Gastroesophageal sphincter (tissue), 4 donors: ENCODE measurements at places on chromosomes 1 and 21.

GRCh38 chr1:62826901-62827300, 43.0 kb downstream of the ATG4C start:
- no peak for ATAC-seq

DNA sequence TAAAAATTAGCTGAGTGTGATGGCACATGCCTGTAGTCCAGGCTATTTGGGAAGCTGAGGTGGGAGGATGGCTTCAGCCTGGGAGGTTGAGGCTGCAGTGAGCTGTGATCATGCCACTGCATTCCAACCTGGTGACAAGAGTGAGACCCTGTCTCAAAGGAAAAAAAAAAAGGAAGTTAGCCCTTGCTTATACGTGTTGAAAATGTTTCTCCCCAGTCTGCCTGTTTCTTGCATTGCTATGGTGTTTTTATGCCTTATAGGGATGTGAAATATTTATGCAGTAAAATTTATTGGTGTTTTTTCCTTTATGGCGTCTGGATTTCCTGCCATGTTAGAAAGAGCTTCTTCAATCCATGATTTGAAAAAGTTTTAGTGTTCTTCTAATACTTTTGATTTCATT, 3.6 kb upstream of the RERE start:
- ATAC-seq: no peak

- ATAC-seq: no peak
Observed at GRCh38 chr21:21915816-21916215, 917.6 kb downstream of the NCAM2 start.

DNA sequence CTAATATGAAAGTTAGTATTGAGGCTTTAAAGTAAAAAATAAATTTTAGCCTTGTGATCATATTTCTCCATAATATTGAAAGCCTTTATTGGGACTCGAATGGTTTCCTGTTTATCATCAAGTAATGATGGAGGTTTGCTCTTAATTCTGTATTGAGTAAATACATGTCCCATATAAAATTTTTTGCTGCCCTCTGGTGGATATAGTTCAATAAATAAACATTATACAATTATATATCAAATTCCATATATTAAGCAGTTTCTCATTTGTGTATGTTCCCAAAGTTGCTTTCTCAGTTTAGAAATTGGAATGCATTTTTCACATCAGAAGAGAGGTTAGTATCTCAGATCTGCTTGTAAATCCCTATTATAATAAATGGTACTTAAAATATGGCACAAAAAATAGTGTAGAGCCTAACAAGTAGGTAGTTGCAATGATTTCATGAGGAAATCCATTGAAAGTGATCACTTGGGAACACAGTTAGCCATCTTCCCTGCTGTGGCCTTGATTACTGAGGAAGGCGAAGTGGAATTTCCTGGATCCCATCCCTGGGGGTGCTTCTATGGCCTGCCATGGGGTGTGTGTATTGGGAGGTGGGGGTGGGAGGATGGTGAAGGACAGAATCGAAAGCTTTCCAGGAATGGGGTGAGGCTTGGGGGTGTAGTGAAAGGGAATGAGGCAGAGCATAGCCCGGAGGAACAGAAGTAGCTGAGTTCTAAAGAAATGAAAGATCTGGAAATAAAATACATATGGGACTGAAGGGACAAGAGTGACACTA, 84.1 kb upstream of the C21orf91 start:
- ATAC-seq: no peak

DNA sequence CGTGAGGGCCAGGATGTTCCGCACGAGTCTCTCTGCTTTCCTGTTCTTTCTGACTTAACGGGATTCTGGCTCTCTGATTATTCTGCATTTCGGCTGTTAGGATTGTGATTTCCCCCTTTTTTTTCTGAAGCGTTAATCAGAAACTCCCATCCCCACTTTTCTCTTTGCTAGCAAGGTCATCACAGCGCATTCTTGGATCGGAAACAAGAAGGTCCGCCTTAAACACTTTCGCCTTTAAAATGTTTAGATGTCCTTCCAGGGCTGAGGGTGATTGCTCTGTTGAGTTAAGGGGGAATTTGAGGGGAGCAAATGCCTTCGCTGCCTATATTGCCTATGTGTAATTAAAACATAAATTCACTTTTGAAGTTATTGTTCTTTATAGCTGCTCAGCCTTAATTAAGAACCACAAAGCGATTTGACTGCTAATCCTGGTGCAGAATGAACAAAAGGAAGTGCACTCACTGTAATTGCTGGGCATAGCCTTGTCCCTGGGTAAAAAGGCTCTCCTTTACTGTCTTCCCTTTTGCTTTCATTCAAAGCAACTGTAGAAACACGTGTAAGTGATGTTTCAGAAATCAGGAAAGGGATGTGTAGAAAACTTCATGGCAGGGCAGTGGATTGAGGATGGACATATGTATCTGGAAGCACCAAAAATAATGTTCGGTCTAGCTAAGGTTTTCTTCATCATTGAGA, 1.2 kb downstream of the LAMC1 start:
- no peak for ATAC-seq

DNA sequence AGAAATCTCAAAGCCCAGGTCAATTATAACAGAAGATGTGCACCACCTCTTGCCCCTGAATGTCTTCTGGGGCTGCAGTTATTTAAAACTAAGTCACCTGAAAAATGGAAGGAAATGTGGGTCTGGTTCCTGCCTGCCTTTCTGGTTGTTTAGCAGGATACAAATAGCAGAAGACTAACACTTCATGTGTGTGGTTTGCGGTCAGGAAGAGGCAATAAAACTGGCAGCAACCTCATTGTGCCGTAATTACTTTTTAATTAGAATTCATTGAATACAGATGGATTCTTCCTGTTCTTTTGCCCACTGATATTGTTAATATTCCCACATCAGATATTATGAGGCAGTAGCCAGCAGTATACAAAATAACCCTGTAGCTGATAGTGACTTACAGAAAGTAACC, 345.7 kb downstream of the ZNF326 start:
- no peak for ATAC-seq

GRCh38 chr1:241396747-241397681, 40.0 kb upstream of the RGS7 start:
- no peak for ATAC-seq

GRCh38 chr21:39098696-39099200, 84.5 kb downstream of the PSMG1 start:
- no peak for ATAC-seq

DNA sequence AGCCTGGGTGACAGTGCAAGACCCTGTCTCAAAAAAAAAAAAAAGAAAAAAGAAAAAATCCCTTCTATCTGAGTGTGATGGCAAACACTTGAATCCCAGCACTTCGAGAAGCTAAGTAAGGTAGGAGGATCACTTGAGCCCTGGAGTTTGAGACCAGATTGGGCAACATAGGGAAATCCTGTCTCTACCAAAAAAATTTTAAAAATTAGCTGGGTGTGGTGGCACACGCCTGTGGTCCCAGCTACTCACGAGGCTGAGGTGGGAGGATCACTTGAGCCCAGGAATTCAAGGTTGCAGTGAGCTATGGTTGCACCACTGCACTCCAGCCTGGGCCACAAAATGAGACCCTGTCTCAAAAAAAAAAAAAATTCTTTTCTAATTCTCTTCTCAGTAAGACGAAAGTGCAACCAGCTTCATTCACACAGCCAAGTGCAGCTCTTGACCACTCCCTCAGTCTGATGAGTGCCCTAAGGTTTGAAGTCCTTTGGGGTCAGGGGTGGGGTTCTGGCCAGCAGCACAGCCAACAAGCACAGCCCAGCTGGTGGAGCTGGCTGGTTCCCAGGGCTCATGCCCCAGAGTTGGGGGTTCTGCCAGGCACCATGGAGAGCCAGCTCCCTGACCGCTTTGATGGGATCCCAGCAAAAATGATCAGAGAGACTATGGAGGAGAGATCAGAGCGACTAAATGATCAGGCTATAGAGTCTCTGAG, 8.0 kb downstream of the SLC2A5 start:
- no peak for ATAC-seq

DNA sequence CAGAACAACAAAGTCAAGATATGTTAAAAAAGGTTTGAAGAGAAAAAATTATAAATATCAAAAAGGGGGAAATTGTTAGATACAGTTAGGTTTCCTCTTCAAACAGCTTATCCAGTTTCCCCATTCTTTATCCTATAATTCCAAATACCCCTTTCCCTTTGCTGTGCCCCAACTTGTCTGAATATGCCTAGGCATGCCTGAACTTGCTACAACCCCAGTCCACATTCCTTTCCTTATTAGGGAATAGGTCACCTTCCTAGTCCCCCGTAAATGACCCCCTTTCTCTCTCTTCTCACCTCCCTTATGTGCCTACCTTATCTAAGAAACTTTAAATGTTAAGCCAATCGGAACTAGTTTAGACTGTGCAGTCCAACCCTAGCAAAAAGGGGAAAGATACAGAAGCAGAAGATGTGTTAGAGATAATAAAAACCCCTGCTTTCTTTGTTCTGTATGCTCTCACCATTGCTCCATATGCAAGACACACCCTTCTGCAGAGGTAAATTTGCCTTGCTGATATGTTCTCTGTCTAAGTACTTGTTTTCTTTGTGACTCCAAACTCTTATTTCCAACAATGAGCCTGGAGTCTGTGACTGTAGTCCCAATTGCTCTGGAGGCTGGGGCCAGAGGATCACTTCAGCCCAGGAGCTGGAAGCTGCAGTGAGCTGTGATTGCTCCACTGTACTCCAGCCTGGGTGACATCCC, 810.1 kb downstream of the PLA2G4A start:
- ATAC-seq: no peak

GRCh38 chr1:153623101-153623500, 4.2 kb downstream of the S100A13 start:
- ATAC-seq: no peak

- no peak for ATAC-seq
Observed at GRCh38 chr1:114756949-114757454, 782 bp downstream of the CSDE1 start.

DNA sequence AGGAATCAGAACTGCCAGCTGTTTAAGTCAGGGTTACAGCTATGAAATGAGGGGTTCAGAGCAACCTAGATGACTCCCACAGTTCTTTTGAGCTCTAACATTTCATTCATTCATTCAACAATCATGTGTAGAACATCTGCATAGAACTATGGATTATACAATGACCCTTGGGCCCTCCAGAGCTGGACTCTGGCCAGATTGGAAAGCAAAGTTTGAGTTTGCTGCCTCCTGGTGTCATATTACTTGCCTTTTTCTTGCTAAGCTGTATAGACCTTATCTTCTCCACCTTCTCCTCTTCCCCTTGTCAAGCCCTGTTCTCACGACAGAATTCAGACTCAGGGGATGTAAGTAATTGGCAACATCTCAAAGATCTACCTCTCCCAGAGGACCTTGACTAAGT, 4.0 kb downstream of the CASQ2 start:
- no peak for ATAC-seq

DNA sequence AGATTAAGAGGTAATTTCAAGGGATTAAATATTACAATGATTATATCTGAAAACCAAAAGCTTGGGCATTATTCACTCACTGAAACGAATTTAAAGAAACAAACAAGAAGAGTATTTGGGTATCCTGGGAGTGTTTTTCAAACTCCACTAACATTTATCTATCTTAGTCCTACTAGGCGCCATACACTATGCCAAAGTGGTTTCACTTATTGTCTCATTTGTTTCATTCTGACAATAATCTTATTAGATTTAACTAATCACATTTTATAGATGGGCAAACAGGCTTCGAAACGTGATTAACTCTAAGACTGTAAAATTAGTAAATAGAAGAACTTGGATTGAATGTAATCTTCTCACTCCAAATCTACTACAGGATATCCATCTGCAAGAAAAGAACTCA, 25.4 kb downstream of the ASH1L start:
- ATAC-seq: no peak

- no peak for ATAC-seq
Observed at GRCh38 chr1:80375662-80376061, 1369.1 kb upstream of the ADGRL4 start.

DNA sequence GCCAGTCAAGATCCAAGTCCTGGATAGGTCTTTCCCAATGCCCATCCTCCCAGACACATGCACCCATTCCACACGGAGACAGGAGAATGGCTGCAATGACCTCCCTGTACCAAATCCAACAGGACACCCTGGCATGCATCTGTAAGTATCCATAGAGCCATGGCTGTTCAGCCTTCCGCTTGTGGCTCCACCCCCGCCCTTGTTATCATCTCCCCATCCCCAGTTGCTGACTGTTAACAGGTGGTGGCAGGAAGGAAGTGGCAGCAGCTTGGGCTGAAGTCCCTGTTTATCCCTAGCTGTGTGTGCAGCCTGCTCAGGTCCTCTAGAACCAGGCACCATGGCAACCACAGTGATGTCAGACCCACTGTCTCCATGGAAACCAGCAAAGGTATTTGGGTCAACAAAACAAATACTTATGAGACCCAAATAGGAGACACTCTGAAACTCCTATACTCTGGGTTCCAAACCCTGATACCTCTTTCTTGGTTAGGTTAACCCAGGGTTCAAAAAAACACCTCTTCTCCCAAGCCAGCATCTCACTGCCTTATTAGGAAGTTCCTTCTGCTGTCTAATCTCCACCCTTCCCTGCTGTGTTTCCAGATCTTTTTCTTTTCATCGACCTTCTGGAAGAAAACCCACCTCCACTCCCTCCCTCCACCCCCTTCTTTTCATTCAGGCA, 721 bp downstream of the PBXIP1 start:
- ATAC-seq: peak; percentile 28

DNA sequence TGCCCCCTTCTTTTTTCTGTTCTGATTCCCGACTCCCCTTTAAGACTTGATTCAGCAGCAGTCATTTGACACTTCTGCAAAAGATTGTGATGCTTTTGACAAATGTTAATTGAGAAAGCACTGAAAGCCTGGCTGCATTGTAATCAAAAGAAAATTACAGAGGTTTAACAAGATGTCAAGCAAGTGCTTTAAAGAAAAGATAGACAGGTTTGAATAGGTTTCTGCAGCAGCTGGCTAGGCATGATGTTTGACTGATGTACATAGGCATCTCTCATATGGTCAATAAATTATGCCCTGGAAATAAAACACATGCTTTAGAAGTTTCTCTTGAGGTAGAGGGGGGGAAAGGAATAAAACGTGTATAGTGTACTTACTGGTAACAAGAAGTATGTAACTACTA, 147.8 kb downstream of the ADGRL2 start:
- ATAC-seq: no peak

GRCh38 chr1:201838381-201838780, 9.4 kb downstream of the IPO9 start:
- no peak for ATAC-seq

DNA sequence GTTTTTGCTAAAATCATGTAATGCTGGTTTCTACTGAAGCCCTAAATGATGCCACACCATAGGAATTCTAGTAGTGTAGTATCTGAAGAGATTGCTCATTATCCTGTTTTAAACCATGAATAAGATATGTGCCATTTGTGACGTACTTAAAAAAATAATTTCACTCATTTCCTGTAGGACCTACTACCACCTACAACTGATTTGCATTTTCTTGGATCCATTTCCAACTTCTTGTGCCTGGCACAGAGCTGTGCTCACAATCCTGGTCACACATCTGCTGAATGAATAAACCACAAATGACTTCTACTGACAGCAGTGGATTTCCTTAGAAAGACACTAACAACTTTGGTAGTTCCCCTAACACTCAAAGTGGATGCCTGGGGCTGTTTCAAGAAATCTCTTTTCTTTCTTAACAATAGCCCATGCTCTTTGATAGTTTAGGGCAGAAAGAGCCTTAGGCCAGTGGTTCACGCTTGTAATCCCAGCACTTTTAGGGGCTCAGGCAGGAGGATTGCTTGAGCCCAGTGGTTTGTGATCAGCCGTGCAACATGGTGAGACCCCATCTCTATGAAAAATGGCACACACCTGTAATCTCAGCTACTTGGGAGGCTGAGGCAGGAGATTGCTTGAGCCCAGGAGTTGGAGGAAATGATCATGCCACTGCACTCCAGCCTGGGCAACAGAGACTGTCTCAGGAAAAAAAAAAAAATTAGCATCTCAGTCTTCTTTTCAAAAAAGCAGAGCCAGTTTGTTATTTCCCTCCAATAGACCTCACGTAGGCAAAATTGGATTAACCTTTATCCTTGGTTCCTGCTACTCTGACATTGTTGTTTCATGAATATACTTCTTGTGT, 13.0 kb upstream of the BATF3 start:
- ATAC-seq: no peak
